ENCODE measurements at places on chromosomes 16 and 17.

DNA sequence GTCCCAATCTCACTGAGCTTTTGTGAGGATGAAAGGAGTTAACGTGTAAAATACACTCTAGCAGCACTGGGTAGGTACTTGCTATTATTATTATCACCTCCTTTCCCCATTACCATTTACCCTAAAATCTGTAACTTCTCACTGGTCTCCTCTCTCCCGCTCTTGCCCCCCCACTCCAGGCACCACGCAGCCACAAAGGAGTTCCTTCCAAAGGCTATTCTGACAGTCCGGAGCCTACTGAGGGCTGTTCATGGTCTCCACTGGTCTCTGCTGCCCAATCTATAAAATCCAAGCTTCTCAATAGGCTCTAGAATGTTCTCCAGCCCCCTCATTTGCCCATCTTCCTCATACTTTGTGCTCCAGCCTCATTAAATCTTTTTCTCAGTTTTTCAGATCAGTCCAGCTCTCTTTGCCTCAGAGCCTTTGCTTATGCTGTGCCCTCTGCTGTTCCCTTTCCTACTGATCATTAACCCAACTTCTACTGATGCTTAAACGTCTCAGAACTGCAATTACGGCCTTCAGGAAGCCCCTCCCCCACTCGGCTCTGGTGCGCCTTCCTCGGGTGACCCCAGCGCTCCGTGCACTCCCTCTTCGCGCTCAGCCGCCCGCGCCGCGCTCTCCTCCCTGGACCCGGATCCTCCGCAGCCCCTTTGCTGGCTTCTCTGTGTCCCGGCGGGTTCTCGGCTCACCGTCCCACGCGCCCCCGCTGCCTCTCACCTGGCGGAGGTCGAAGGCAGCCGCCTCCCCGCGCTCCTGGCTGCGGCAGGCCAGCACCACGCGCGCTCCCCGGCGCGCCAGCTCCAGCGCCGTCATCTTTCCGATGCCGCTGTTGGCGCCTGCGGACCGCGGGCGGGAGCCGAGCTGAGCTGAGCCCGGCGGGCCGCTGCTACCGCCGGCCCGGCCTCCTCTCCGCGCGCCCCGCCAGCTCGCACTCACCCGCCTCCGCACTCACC, 737 bp downstream of the DHRS13 start:
- DNase-seq = peak; percentile 40

- DNase-seq = no peak
Measured at GRCh38 chr17:63696381-63696961, 3.5 kb downstream of the LIMD2 start.

DNA sequence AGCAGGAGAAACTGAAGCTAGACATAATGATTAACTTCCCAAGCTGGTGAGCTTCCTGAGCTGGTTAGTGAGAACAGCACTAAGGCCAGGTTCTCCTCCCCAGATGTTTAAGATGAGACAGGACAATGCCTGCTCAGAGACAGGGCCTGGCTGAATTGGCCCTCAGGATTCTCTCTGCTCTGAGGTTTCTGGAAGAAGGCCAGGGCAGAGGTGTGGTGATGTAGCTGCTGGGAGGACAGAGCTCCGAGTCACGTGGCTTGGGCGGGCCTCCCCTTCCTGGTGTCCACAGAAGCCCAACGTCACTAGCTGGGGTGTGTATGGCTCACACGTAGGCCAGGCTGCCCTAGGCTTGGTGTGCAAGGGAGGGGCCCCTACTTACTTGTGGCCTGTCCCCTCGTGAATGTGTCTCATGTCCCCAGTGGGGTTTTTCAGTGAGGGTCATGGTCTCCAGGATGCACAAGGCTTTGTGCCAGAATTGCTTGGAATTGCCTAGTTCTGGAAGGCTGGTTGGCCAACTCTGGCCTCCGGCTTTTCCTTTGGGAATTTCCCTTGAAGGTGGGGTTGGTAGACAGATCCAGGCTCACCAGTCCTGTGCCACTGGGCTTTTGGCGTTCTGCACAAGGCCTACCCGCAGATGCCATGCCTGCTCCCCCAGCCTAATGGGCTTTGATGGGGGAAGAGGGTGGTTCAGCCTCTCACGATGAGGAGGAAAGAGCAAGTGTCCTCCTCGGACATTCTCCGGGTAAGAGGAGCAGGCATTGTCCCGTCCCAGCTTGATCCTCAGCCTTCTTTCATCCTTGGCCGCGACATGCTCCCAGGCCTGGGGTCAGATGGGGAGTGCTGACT, 3.4 kb downstream of the NOD2 start:
- no peak for DNase-seq

DNA sequence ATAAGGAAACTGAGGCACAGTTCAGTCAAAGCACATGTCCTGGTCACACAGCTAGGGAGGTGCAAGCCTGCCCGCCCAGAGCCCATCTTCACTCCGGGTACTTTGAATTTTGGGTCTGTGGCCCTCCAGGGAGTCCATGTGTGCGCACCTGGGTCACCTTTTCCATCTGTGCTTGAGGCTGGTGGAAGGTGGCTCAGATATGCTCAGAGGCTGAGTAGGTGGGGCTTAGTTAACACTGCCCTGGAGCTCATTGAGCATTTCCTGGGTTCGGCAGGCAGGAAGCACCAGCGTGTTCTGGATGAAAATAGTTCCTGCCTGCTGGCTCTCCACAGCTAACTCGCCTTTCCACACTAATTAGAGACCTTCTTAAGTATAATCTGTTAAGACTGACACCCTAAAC, 19.2 kb downstream of the FAM234A start:
- no peak for DNase-seq

- DNase-seq = no peak
Measured at GRCh38 chr17:7261379-7262191, 693 bp downstream of the CLDN7 start.

DNA sequence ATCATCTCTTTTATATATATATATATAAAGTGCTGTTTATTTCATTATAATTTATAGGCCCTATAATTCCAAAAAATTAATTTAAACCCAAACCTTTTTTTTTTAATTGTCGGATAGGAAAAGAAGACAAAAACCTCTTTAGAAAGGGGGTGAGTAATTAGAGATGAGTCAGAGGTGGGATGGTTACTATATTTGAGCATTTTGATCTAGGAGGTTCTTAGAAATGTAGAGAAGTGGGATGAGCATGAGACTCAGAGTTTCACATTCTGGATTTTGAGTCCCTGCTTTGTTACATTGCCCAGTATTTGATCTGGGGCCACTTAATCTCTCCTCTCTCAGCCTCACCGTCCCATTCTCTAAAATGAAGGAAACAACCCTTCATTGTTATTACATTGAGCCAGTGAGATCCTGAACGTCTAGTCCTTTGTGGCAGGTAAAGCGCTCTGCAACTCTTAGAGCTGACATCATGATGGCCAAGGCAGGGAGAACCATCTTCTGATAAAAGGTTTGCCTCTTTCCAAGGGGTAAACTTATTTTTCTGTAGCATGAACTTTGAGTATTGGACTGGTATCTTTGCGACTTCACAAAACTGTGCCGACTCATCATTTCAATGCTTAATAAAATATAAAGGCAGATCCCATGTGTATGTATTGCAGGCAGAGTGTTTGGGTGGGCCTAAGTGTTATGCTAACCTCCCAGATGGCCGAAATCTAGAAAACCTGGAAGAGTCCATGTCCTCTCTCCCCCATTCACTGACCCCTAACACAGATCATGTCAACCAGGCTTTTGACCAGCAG, 21.3 kb downstream of the HS3ST3B1 start:
- no peak for DNase-seq

- no peak for DNase-seq
Measured at GRCh38 chr17:82815790-82816305, 24.0 kb downstream of the ZNF750 start.
